ENCODE measurements at places on chromosomes 5 and 9.

- no peak for DNase-seq
These were observed 6.6 kb upstream of the TBC1D2 start for GRCh38 chr9:98262056-98262455.

- no peak for DNase-seq
These were observed 51.8 kb downstream of the ANKRD33B start for GRCh38 chr5:10615693-10616092.

DNA sequence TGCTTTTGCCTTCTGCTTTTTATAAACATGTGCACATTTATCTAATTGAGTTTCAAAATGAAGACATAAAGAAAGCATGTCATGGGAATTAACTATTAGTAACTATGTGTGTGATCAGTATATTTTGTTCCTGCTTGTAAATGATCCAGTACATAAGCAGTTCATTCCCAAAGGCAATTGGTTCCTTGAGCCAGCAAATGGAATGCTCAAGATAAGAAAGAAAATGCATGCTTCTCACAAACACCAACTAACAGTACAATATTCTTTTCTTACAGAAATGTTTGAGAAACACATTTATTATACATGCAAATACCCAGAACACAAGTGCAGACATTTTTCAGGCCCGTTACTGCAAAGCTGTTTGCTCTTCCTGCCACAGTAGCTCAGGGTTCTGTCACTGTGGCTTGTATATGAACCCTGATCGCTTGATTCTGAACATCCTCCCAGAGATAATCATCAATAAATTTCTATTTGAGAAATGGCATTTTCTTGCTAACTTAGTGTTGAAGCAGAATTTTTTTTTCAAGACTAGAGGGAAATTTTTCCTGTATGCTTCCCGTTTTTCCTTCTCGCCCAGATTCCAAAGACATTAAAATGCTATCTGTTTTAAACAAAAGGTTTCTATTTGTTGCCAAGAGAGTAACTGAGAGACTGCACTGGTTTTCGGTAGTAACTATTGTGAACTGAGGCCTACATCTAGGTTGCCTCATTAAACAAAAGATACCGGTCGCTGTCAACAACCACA lies 1.9 kb downstream of the GNAQ start:
- DNase-seq: peak; percentile 49

DNA sequence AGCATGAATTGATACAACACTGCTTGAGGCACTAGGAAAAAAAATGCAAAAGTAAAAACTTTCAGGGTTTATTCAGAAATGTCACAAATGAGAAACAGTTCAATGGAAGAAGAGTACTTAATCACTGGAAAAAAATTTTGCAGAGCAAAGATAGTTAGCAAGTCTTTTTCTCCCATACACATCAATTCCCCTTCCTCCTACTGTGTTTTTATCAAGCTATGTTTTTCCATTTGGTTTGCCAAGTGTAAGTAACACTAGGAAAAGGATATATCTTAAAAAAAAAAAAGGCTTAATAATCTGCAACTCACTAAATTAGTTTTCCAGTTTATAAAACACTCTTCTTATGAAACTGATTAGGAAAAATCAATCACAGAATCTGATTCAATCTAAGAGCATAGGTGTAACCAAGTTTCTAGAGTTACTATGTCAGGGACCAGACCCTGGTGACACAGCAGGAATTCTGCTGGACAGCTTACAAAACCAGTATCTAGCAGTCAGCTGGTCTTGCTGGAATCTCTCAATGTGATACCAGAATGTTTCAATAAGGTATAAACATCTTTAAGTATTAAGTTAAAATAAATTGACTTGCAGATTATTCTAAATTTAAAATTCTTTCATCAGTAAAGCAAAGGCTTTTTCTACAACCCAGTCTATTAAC lies 34.7 kb downstream of the RNF145 start:
- DNase-seq: no peak

- DNase-seq: no peak
These were observed 64.5 kb downstream of the LNPEP start for GRCh38 chr5:97000391-97000790.

GRCh38 chr5:77952636-77953212 lies 176.6 kb upstream of the TBCA start:
- DNase-seq: no peak

GRCh38 chr5:14492331-14492964 lies 89.1 kb upstream of the OTULINL start:
- DNase-seq: no peak

DNA sequence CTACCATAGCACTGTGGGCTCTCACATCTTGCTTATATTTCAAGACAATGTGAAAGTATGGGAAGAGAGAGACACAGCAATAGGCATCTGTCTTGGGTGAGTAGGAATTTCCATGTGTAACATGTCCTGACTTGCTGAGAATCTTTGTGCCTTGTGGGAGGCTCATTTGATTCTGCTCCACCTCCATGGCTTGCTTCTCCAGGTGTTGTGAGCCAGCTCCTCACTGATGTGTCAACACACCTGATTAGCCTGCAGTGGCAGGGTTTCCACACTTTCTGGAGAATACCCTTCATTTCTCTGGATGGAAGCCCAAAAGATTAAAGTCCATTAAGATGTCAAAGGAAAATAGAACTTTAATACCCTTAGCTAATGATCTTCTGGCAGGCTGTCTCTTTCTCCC lies 613.6 kb downstream of the ZNF608 start:
- DNase-seq: no peak

DNA sequence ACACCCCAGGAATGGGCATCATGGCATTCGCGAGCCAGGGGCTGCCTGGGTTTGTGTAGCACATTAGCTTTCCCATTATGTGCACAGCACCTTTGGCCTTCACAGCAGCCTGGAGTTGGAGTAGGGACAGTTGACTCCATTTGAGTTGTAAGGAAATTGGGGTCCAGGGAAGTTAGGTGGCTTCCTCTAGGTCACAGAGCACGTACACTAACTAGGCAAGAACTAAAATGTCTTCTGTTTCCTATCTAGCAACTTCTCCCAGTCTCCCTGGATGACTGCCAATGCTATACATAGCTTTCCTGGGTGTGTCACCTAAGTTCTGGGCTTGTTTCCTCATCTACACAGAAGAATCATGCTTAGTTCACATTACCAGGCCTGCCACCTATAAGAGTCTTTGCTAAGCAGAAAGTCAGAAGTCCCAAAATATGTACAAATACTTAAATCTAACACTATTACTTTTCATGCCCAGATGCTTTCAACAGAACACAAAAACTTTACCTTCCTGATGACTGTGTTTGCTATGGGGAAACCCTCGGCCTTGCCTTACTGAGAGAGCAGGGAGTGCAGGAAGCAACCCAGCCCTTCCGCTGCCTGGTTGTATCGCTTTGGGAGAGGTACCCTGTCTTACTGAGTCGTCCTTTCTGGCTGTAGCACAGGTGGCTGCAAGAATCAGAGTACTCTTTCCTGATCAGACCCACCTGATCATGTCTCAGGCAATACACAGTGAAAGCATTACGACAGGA lies 12.0 kb downstream of the MACROH2A1 start:
- no peak for DNase-seq

GRCh38 chr5:57778501-57779091 lies 296.0 kb upstream of the ACTBL2 start:
- no peak for DNase-seq

DNA sequence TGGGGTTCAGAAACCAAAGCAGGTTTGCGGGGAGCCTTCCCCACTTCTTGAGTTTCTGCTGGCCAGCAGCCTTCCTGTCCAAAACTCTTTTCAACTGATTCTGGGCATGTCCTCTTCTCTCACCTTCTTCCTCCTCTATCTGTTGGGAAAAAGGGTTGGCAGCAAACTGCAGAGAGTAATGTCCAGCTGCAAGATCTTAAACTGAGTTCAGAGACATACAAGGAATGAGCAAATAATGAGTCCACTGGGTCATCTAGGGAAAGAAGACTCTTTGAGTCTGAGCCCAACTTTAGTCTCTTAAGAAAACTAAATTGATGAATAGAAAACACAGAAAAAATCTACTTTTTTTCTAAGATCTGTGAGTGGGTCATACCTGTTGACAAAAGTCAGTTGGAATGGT lies 16.5 kb downstream of the ANKDD1B start:
- DNase-seq: no peak

- DNase-seq: no peak
These were observed 520.6 kb downstream of the CTNND2 start for GRCh38 chr5:11383506-11384095.

DNA sequence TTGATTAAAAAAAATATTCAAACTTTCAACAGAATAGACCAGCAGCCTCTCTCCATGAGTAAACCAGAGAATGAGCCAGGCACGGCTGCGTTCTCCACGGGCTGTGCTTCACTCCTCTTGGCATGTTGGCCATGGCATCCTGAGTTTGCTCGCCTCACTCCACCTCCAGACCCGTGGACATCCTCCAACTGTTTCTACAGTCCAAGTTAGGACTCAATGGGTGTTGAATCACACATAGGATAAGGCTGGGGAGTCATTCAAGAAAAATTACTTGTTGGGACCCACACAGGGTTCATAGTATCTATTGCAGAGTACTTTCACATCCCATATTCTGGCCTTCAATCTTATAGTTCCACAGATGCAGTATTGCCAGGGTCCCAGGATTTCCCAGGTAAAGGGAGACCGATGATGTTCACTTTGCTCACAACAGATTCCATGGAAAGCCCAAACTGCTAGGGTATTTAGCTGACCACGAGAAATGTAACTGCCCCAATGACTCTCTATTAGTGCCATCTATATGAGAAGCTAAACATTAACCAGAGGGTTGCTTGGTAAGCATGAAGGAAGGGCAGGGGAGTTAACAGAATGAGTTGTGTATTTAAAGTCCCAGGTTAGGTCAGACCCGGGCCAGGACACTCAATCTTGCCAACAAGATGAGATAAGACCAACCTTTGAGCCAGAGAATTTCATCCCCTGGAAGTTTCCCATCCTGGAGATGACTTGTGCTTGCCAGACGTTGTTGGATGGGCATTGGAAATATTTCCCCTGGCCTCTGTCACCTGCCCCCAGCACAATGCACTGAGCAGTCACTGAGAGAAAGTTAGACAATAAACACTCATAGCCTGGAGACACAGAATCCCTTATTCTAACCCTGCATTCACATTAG lies 19.7 kb upstream of the GDA start:
- DNase-seq: no peak

DNA sequence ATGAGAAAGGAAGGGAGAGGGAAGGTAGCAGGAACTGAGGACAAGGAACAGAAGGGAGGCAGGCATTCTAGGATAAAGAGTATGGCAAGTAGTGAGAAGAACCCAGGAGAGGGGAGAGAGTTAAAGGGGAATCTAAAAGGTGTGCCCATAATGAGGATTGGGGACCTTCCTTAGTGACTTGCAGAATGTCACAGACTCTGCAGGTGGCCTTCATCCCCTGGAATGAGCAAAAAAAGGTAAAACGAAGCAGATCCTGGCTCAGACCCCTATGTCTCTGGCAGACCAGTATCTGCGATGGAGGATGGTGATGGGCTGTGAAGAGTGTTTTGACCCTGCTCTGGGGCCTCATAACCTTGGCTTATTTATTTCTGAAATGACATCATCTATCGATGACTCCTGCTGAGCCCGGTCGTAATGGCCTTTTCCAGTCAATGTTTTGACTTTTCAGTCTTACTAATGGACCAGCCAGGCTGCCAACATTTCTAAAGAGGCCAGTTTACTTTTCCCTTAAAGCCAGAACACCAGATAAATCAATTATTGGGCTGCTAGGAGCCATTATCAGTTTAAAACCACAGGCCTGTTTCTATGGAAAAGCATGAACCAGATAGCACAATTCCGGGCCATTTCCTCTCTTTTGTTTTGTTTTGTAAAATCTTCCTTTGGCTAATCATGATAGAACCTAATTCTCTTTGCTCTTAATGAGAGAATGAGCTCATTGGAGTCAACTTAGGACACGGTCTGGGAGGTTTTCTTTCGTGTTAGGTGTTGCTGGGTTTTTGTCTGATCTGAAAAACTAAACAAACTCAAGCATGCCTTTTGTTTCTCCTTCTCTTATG lies 3.1 kb downstream of the TMOD1 start:
- no peak for DNase-seq

GRCh38 chr5:116068028-116068632 lies 16.7 kb upstream of the COMMD10 start:
- DNase-seq: peak; percentile 35

- DNase-seq: peak; percentile 74
These were observed 38.6 kb upstream of the CEMIP2 start for GRCh38 chr9:71806901-71807307.

DNA sequence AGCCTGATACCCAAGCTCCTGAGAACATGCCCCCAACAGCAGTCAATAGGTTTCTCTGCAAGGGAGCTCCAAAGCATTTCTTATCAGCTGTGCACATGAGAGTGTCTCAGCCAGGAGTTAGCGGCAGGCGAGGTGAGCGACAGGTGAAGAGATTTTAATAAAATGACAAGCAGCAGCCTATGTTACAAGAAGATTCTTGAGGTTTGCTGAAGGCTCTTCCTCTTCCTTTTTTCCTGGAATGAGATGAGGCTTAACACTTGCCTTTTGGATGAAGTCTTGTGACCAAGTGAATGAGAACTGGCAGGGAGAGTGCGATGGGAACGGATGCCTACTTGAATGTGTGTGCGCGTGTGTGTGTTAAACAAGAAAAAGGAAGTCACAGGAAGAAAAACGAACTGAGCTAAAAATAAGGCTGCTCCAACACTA lies 76.1 kb downstream of the SHB start:
- no peak for DNase-seq

- DNase-seq: no peak
These were observed 12.2 kb downstream of the INVS start for GRCh38 chr9:100111235-100111634.

DNA sequence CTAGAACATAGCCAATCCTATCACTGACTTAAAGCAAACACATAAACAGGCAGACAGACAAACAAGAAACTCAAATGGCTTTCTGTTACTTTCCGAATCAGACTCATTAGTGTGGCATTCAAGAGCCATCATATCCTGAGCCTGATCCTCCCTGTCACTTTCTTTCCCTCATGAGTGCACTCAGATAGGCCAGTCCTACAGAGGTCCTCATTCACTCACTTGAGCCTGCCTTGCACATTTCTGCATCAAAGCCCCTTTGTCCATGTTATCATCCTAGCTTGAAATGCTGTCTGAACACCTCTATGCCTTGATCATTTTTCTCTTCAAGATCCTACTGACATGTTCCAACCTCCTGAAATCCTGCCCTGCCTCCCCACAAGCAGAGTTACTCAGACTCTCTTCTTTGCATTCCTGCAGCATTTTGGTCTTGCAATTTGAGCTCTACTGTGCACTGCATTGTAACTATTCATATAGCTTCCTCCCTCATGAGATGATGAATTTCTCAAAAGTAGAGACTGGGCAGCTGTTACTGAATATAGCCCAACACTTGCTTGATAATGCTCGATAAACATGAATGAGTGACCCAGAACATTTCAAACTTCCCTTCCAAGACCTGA lies 126.9 kb downstream of the PALM2AKAP2 start:
- DNase-seq: no peak

DNA sequence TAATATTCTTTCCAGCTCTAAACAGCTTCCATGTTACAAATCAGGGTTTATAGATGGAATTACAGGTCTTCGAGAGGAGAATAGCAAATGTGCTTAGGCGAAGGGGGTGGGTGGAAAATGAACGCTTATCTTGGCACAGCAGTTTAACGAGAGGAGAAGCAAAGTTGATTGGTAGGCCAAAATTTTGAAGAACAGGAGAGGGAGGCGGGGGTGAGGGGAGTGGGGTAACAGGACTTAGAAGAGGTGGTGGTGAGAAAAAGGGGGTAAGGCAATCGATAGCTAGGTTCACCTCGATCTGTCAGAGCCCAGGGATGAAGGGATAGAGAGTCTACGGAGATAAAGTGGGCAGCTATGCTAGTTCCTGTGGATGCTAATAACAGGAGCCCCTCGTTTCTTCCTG lies 764 bp downstream of the ANKRA2 start:
- DNase-seq: peak; percentile 43

All from activated naive CD4-positive, alpha-beta T cell treated with anti-CD3 and anti-CD28 coated beads, Interleukin-2, amount 10 ng/mL, durations not matched to agents 7 days and 5 days (primary cell).